ENCODE measurements at places on chromosomes 13 and 19.

GRCh38 chr13:65600702-65601101 is 1629.4 kb downstream of the PCDH9 start:
- no peak overlapping the region for H3K27ac ChIP-seq
- no peak for DNase-seq
- H3K27me3 ChIP-seq: no peaks in the 10 kb centered on the region
- no peak overlapping the region for H3K4me3 ChIP-seq

DNA sequence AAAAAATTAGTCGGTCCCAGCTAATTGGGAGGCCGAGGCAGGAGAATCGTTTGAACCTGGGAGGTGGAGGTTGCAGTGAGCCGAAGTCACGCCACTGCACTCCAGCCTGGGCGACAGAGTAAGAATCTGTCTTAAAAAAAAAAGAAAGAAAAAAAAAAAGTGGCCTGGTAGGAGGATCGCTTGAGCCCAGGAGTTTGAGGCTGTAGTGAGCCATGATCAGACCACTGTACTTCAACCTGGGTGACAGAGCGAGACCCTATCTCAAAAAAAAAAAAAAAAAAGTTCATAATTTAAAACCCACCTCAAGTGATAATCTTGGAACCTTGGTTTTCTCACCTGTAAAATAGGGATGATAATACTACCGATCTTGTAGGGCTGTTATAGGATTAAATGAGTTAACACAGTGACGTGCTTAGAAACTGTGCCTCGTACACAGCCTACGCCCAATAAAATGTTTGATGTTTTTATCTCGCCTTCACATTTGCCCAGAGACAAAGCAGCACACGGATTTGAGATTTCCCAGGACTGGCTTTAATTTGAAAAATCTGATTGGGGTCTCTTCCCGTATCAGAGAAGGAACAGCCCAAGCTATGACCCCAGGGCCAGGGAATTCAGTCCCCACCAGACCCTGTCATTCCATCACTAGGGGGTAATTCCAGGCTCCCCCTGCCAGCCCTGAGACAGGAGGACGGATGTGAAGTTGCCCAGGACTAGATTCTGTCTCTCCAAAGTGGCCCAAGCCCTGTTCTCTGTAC is 3.6 kb downstream of the SERTAD1 start:
- H3K36me3 ChIP-seq: no peaks in the 10 kb centered on the region
- DNase-seq: no peak
- peak overlapping the region; percentile 72 for H3K4me3 ChIP-seq
- H3K27me3 ChIP-seq: no peaks in the 10 kb centered on the region
- H3K4me1 ChIP-seq: peaks cover 23% of the 10 kb centered on the region

GRCh38 chr19:3691372-3691716 is 8.9 kb downstream of the PIP5K1C start:
- H3K4me3 ChIP-seq: no peak overlapping the region
- H3K36me3 ChIP-seq: peaks cover 23% of the 10 kb centered on the region
- H3K27me3 ChIP-seq: no peaks in the 10 kb centered on the region
- peaks cover 5% of the 10 kb centered on the region for H3K4me1 ChIP-seq

DNA sequence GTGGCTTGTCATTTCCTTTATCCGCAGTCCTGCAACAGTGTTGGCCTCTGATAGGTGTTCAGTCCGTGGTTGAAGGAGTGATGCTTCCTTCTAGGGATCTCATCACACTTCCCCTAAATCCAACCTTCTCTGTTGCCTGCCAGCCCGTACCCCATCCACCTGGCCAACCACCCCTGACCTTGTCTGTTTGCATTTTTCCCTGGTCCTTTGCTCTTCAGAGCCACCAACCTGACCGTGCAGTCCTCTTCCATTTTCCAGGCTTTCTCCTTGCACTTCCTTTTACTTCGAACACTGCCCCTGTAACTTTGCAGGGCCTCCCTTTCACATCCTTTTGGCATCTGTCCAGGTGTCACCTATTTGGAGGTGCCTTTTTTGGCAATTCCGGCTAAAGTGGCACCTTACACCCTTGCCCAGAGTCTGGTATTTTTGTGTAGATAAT is 696 bp downstream of the ZNF460 start:
- peaks cover 10% of the 10 kb centered on the region for H3K36me3 ChIP-seq
- peaks cover 17% of the 10 kb centered on the region for H3K4me1 ChIP-seq
- no peak for DNase-seq

DNA sequence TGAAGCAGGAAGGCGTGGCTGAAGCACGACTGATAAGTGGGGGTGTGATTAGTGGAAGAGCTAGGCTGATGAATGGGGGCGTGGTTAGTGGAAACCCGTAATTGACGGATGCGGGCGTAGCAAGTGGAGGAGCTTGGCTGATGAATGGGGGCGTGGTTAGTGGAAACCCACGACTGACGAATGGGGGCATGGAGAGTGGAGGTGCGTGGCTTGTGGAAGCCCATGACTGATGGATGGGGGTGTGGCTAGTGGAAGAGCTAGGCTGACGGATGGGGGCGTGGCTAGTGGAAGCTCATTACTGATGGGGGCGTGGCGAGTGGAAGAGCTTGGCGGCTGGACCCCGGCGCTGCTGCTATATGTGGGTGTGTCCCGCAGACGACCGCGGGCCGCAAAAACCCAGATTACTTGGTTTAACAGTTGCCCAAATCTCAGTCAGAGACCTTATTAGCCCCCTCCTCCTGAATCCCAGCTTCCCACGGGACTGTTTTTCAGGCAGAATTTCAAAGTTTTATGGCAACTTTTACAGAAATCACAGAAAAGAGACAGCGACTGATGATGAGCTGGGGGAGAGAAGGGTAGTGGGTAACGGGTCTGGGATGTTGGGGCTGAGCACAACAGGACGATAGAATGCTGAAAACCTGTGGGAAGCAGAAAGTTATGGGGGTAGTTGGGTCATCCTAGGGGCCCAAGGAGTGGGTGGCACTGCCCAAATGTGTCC is 9.0 kb upstream of the MEIS3 start:
- H3K36me3 ChIP-seq: no peaks in the 10 kb centered on the region
- no peak overlapping the region for H3K27ac ChIP-seq
- H3K27me3 ChIP-seq: peaks cover 29% of the 10 kb centered on the region
- H3K4me3 ChIP-seq: no peak overlapping the region
- peak; percentile 95 for DNase-seq

- no peak overlapping the region for H3K27ac ChIP-seq
- H3K36me3 ChIP-seq: no peaks in the 10 kb centered on the region
- no peak for DNase-seq
- H3K4me3 ChIP-seq: no peak overlapping the region
Measured at GRCh38 chr13:78593652-78594455, 9.5 kb downstream of the POU4F1 start.

GRCh38 chr13:98846521-98846920 is 94.0 kb upstream of the SLC15A1 start:
- H3K27ac ChIP-seq: no peak overlapping the region
- no peak overlapping the region for H3K4me3 ChIP-seq
- H3K4me1 ChIP-seq: no peaks in the 10 kb centered on the region

- peaks cover 8% of the 10 kb centered on the region for H3K36me3 ChIP-seq
- H3K4me1 ChIP-seq: no peaks in the 10 kb centered on the region
- no peak overlapping the region for H3K4me3 ChIP-seq
- H3K27ac ChIP-seq: no peak overlapping the region
- DNase-seq: no peak
- H3K27me3 ChIP-seq: peaks cover 57% of the 10 kb centered on the region
Measured at GRCh38 chr19:17868669-17869068, 3.1 kb upstream of the SLC5A5 start.

DNA sequence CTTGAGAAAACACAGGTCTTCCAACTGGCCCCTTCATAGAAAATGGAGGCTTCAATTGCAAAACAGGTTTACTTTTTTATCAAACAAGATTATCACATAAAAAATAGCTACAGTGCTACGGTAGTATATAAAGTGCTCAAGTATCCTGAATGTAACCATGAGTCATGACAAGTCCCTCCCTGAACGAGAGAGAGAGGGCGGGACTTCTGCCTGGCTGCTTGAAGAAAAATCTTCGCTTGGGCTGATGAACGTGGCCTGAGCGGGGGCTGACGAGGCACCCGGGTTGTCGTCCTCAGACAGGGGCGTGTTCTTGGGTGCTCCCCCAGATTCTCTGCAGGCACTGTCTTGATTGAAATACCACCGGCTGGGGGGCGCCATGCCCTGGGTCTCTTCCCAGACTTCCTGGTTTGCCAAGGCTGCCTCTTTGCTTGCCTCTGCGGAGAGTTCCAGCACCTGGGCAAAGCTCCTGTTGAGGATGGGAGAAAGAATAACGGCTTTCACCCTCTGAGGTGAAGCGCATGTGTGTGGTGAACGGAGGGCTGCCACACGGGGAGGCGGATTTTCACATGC is 23.2 kb upstream of the CPAMD8 start:
- no peak overlapping the region for H3K4me3 ChIP-seq
- peaks cover 10% of the 10 kb centered on the region for H3K36me3 ChIP-seq
- no peaks in the 10 kb centered on the region for H3K27me3 ChIP-seq
- H3K27ac ChIP-seq: no peak overlapping the region

DNA sequence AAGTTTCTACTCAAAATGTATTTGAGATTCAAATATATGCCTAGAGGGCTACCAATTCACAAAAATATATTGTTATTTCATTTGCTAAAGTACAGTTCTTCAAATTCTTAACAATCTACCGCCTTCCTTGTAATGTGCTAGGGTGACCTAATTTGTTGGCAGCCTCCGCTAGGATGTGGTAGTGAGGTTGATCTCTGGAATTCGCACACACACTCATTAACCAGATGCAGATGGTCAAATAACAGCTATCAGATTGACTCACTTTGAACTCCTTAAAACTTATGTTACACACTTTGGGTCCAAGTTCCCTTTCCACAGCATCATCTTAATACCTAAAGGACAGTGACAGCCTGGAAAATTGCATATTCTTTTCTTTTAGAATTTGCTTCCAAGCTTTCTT is 367.3 kb downstream of the DCT start:
- DNase-seq: no peak
- peaks cover 12% of the 10 kb centered on the region for H3K4me1 ChIP-seq
- no peak overlapping the region for H3K4me3 ChIP-seq
- H3K36me3 ChIP-seq: peaks cover 4% of the 10 kb centered on the region
- H3K27ac ChIP-seq: no peak overlapping the region
- H3K27me3 ChIP-seq: no peaks in the 10 kb centered on the region

GRCh38 chr19:53903055-53903680 is 5.9 kb upstream of the CACNG7 start:
- H3K4me3 ChIP-seq: no peak overlapping the region
- DNase-seq: no peak
- H3K4me1 ChIP-seq: peaks cover 10% of the 10 kb centered on the region

GRCh38 chr19:13430790-13431582 is 75.3 kb downstream of the CACNA1A start:
- H3K27ac ChIP-seq: no peak overlapping the region
- no peak overlapping the region for H3K4me3 ChIP-seq
- DNase-seq: peak; percentile 42
- H3K36me3 ChIP-seq: no peaks in the 10 kb centered on the region
- no peaks in the 10 kb centered on the region for H3K4me1 ChIP-seq
- H3K27me3 ChIP-seq: peaks cover 1% of the 10 kb centered on the region

DNA sequence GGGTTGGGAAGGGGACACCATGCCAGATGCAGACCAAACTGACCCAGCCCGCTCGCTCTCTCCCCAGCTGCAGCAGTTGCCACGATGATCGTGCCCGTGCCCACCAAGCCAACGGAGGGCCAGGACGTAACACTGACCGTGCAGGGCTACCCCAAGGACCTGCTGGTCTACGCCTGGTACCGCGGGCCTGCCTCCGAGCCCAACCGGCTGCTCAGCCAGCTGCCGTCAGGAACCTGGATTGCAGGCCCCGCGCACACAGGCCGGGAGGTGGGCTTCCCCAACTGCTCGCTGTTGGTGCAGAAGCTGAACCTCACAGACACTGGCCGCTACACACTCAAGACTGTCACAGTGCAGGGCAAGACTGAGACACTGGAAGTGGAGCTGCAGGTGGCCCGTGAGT is 8.8 kb downstream of the CEACAM16 start:
- no peak overlapping the region for H3K27ac ChIP-seq
- DNase-seq: no peak
- no peak overlapping the region for H3K4me3 ChIP-seq
- no peaks in the 10 kb centered on the region for H3K36me3 ChIP-seq
- no peaks in the 10 kb centered on the region for H3K4me1 ChIP-seq

DNA sequence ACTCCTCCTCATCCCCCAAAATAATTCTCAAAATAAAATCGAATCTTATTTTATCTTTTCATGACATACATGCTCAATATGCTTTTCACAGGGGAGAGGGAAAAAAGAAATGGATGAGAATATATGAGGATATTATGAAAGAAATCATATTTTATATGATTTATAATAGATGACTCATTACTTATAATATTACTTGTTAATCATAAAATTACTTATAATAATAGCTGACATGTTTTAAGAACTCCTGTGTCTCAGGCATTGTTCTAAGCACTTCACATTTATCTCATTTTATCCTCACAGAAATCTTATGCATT is 3.0 kb upstream of the CEACAM3 start:
- peaks cover 8% of the 10 kb centered on the region for H3K27me3 ChIP-seq
- H3K4me3 ChIP-seq: no peak overlapping the region
- H3K27ac ChIP-seq: no peak overlapping the region
- H3K4me1 ChIP-seq: no peaks in the 10 kb centered on the region

- DNase-seq: no peak
- no peaks in the 10 kb centered on the region for H3K27me3 ChIP-seq
- H3K36me3 ChIP-seq: no peaks in the 10 kb centered on the region
- H3K4me3 ChIP-seq: no peak overlapping the region
Measured at GRCh38 chr13:30496147-30496546, 30.4 kb upstream of the HMGB1 start.

GRCh38 chr19:34134190-34135053 is 37.9 kb upstream of the LSM14A start:
- DNase-seq: peak; percentile 69
- no peaks in the 10 kb centered on the region for H3K27me3 ChIP-seq
- no peaks in the 10 kb centered on the region for H3K36me3 ChIP-seq
- peaks cover 4% of the 10 kb centered on the region for H3K4me1 ChIP-seq

DNA sequence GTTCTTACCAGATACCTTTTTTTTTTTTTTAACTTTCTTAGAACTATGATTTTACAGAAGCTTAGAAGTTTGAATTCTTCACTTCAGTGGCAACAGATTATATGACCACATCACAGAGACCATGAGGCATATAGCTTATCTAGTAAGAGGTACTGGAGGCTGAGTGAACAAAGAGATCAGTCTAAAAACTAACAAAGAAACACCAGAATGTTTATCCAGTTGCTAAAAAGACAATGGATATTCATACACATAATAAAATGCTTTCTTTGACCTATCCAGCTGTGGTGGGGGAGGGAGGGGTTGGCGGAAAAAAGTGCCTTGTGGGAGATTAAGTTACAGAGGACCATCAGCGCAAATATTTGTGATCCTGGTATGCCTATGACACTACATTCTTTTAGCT is 34.7 kb upstream of the SLITRK6 start:
- no peak for DNase-seq
- no peak overlapping the region for H3K27ac ChIP-seq
- no peak overlapping the region for H3K4me3 ChIP-seq
- no peaks in the 10 kb centered on the region for H3K4me1 ChIP-seq
- H3K27me3 ChIP-seq: no peaks in the 10 kb centered on the region
- no peaks in the 10 kb centered on the region for H3K36me3 ChIP-seq

DNA sequence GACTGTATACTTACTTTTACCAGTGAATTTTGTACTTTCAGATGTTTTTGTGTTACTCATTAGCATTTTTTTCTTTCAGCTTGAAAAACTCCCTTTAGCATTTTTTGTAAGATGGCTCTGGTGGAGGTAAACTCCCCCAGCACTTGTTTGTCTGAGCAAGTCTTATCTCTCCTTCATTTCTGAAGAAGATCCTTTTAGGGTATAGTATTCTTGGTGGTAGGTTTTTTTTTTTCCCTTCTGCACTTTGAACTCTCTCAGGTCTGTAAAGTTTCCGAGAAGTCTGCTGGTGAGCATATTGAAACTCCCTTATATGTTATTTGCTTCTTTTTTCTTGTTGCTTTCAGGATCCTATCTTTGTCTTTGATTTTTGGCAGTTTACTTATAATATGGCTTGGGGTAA is 35.1 kb downstream of the IGFL3 start:
- no peak overlapping the region for H3K27ac ChIP-seq
- peaks cover 9% of the 10 kb centered on the region for H3K36me3 ChIP-seq
- peaks cover 2% of the 10 kb centered on the region for H3K27me3 ChIP-seq
- H3K4me3 ChIP-seq: no peak overlapping the region
- peaks cover 6% of the 10 kb centered on the region for H3K4me1 ChIP-seq
